Left colon (tissue), 2 donors: ENCODE measurements at places on chromosomes 7 and 10. TPM values are rescaled to one million over a fixed set of nuclear protein-coding genes. Genes with fewer than 3 reads are reported as not detected.

GRCh38 chr7:66500087-66500486 lies 128.6 kb upstream of the KCTD7 start:
- DNase-seq, result no peak

The SUGCT gene
- 10.3 TPM for total RNA-seq

The ABLIM1 gene
- 118 TPM for total RNA-seq

GRCh38 chr10:50260791-50261281 lies 9.5 kb upstream of the ASAH2 start:
- no peak for DNase-seq

The OR13A1 gene
- total RNA-seq, result not detected

GRCh38 chr10:29482591-29483431 lies 152.0 kb downstream of the SVIL start:
- no peak for DNase-seq

The SMKR1 gene
- not detected for total RNA-seq

DNA sequence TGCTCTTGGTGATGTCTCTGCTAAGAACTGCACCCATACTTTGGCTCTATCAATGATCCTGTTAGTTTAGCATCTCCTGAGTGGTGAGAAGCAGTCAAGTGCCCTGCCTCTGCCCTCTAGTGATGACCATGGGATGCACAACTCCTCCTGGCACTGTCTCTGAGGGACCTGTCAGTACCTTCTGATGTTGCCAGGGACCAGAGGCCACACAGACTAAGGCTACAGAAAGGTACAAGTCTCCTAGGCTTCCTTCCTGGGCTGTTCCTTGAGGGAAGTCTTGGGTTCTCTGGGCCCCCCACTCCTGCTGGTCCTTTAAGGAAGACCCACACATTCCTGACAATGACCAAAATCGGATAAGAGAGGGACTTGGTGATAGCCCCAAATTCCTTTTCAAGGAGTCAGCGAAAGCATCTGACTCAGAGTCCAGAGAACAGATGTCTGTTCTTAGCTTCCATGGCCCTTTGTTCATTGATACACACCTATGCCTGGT lies 15.3 kb downstream of the NKX2-3 start:
- DNase-seq, result no peak

- no peak for DNase-seq
Observed at GRCh38 chr7:50837965-50838364, 55.3 kb upstream of the GRB10 start.

DNA sequence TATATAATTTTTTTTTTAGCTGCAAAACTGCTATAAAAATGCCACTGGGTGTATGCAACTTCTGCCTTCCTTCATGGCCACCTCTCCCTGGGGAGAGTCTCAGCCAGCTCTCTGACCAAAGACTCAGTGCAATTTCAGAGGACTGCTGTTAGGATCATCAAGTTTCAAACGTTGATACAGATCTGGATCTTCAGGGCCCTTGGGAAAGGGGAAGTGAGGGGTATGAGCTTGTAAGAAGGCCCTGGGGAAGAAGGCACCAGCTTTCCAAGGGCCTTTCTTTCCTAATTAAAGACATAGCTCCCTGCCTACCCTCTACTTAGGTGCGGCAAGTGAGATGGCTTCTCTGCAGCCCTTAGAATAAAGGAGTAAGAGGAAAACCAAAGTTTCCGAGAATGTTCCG lies 130.4 kb downstream of the CUL2 start:
- DNase-seq, result no peak

The VTI1A gene
- total RNA-seq, result 52.8 TPM

GRCh38 chr10:115026746-115027140 lies 66.4 kb upstream of the ATRNL1 start:
- DNase-seq, result no peak

DNA sequence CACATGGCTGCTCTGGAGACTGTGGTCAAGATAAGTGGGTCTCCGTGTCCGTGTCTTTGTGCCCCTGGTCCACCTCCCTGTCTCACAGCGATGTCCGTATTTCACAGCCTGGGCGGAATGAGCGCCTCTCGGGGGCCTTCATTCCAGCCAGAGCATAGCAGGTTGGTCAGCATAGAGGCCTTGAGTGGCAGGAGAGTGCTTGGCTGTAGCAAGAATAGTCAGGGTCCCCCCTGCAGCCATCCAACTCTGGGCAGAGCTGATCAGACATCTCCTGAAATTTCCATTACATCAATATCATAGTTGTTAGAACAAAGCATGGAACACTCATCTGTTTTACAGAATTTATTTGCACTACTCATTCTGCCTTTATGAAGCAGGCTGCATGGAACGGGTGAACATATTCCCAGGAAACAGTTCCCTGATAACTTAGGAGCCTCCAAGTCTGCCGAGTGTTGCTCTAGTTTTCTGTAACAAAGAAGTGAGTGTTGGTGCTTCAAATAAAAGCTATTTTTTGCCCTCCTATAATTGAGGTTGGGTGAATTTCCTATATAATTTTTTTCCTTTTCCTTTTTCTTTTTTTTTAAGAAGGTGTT lies 255.3 kb downstream of the INHBA start:
- DNase-seq, result no peak

The MRPL43 gene
- total RNA-seq, result 69.3 TPM

DNA sequence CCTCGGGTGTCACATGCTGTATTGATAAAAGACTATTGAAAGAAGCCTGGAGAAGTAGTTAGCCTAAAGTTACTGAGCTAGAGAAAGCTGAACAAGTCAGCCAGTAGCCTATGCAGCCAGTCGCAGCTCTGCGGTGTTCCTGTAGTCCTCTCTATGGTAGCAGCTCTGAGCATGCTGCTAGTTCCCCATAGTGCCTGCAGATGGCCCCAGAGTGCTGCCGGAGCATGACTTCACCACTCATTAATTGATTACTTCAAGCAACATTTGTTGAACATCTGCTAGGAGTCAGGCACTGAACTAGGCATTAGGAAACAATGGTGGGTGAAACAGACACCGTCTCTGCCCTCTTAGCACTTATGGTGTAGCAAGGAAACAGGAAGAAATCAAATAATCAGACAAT lies 422.7 kb downstream of the SORCS3 start:
- no peak for DNase-seq

The EGFR gene
- total RNA-seq, result 85.6 TPM

DNA sequence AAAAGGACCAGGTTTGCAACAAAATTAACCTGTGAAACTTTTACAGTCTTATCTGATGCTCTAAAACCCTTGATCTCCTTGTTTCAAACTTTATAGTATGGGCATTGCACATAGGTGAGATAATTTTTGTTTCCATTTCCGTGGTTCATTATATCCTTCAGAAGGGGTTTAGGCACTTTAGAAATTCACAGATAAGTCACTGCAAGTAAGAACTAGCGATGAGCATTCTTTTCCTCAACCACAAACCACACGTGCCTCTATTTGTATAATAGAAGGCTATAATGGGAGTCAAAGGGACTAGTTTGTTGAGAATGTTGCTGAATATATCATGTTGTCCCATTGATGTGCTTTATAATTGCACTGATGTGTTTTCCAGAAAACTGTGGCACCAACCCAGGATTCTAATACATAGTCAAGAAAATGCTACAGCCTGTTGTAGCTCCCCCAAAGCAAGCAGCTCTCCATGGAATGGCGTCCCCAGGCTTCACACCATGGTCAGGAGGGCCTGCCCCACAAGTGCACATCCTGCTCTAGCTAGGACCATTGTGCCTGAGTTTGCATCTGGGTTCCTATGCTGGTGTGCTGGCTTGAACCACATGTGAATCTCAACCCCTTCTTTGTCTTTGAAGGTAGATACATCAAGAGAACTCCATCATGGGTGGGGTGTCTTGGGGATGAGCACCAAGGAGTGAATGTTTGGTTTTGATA lies 14.0 kb upstream of the ATXN7L1 start:
- DNase-seq, result no peak

The UPF2 gene
- 18.7 TPM for total RNA-seq

DNA sequence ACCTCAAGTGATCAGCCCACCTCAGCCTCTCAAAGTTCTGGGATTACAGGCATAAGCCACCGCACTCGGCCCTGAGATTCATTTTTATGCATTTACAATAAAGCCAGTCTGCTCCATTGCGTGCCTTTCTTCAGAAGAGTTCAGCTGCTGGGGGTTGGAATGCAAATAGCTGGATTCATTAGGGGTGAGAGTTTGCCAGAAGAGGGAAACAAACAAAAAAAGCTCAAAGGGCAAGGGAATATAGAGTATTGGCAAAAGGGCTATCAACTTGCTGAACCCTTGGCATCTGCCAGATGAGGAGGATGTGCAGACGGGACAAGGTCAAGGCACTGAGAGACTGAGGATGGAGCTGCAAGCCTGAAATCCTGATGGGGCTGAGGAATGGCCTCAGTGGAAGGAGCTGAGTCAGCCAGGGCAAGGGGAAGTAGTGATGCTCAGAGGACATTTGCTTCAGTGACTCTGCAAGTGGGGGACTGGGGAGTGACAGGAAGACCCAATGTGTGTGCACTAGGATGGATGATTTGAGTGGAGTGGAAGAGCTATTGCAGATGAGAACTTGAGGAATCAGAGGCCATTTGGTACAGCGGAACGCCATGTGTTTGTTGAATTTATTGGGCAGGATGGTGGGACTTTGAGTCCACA lies 75.0 kb upstream of the ARMC3 start:
- DNase-seq, result no peak

The PAX4 gene
- 1.6 TPM for total RNA-seq

- no peak for DNase-seq
Observed at GRCh38 chr7:78063758-78064157, 265.2 kb downstream of the PHTF2 start.

DNA sequence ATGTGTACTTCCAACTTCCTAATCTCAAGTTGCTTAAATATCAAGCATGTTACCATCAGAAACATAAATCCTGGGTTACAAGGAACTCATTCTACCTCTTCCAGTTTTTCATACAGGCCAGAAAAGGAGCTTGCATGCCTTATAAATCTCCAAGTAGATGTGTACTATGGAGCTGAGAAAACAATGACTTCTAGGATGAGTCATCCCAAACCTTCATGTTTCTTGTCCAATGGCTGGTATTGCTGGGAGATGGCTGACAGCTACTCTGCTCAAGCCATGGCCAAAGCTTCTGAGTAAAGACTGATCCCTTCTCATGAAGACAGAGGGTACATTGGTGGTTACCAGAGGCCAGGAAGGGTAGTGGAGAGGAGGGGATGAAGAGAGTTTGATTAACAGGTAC lies 8.6 kb downstream of the RAPGEF5 start:
- DNase-seq, result no peak

The MEOX2 gene
- 1.6 TPM for total RNA-seq

The ANKRD61 gene
- not detected for total RNA-seq

The USP54 gene
- total RNA-seq, result 121 TPM

DNA sequence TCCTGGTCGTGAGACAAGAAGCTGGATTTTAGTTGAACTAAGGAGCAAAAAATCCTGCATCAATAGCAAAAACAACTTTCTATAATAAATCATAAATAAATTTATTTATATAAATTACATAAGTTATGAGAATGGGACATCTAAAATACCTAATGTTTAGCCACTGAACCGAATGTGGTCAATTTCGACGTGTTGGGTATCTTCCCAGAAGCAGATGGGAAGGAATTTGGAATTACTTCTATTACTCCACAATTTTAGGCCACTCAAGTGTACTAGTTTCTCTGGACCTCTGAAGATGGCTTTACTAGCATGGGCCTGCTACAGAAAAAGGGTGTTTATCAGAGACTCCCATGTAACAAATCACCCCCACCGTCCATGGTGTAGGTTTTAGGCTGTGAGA lies 172.0 kb downstream of the PRPF18 start:
- no peak for DNase-seq

DNA sequence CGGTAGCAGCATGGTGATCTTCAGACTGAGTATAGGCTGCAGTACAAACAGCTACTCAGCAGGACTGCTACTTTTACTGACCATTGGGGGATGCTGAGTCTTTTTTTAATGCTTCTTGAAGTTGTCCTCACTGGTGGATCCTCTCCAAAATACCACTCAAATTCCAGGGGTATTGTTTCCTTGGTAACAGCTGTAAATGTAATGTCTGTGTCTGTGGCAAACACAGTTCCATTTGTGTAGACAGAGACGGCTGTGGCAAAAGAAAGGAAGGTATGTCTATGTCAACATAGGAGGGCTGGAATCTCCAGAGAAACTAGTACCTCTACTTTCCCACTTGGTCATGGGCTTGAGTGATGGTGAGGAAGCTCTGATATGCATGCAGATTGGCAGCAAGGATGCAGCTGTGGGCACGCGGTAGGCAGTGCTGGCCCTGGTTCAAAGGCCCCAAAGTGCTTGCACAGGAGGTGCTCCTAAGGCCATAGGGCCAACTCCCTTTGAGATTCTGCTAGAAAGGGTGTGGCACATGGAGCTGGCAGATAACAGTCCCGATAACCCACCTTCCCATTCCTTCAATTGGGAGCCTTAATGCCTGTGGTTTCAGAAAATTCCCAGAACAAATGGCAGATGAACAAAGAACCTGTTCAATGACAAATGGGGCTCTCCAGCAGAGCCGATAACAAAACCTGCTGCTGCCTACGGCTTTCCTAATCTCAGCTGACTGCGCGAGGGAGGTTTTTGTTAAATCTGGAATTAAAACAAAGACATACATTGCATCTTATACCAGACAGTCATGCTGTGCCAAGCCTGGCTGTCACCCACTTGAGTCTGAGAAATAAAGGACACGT lies 43.0 kb downstream of the PKD1L1 start:
- no peak for DNase-seq

The BICC1 gene
- 1.7 TPM for total RNA-seq

GRCh38 chr7:12759151-12759550 lies 71.7 kb downstream of the ARL4A start:
- DNase-seq, result no peak

DNA sequence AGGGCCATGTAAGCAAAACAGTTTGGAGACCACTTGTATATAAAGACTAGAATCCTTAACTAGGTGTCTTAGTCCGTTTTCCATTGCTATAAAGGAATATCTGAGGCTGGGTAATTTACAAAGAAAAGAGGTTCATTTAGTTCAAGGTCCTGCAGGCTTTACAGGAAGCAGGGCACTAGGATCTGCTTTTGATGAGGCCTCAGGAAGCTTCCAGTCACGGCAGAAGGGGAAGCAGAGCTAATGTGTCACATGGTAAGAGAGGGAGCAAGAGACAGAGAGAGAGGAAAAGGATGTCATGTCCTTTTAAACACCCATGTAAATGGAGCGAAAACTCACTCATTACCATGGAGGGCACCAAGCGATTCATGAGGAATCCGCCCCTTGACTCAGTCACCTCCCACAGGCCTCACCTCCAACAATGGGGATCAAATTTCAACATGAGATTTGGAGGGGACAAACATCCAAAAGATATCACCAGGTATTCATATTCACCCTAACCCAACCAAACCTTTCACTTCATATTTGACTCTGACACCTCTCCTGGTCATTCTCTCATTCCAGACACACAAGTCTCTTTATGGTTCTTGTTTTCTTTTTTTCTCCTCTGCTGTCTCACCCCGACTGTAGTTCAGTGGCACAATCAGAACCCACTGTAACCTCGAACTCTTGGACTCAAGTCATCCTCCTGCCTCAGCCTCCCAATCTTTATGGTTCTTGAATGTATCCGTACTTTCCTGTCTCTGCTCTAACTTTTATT lies 30.1 kb upstream of the ASAH2 start:
- DNase-seq, result no peak

The TBX20 gene
- total RNA-seq, result 0.47 TPM
